Stimulated activated CD8-positive, alpha-beta memory T cell treated with anti-CD3 and anti-CD28 coated beads, Interleukin-15, amount 100 ng/mL, for 4 hours (primary cell): ENCODE measurements at places on chromosomes 3 and 15.

DNA sequence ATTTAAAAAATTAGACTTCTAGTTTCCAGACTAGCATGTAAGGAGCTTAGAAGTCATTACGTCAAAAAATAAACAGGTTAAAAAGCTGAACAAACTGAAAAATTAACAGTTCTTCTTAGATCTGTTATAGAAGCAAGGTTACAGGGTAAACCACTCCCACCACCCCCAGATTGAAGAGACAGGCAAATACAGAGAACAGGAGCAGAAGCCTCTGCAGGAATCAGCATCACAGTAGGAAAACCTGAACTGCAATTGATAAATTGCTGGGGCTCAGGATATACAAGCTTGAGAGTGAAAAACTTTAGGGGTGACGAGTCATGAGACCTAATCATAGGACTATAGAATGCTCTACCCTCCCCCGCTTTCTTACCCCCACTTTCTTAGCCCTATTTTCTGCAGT, 222.3 kb downstream of the UBE2E2 start:
- no peak for DNase-seq

DNA sequence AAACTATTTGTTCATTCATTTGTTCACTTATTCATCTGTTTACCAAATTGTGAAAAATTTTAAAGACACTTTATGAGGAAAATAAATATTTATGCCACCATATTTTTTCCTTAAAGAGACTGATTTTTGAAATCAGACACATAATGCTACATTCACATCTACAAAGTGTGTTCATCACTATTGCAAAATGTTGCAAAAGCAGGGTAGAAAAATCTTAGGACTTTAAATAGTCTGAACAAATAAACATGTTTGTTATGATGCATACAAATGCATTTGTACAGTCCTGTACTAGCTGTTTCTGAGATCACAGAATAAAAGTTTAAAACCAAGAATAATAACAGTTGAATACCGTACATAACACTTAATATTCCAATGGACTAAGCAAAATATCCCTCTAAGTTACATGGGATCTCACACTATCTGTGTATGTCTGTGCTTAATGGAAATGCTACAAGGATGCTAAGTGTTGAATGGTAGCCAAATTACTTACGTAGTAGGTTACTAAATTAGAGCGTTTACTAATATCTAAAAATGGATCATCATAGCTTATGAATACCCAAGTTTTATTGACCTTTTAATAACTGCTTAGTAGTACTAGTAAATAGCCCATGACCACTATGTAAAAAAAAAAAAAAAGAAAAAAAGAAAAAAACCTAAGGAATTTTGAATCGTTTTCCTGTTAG, 25.1 kb downstream of the ATP11B start:
- no peak for DNase-seq

DNA sequence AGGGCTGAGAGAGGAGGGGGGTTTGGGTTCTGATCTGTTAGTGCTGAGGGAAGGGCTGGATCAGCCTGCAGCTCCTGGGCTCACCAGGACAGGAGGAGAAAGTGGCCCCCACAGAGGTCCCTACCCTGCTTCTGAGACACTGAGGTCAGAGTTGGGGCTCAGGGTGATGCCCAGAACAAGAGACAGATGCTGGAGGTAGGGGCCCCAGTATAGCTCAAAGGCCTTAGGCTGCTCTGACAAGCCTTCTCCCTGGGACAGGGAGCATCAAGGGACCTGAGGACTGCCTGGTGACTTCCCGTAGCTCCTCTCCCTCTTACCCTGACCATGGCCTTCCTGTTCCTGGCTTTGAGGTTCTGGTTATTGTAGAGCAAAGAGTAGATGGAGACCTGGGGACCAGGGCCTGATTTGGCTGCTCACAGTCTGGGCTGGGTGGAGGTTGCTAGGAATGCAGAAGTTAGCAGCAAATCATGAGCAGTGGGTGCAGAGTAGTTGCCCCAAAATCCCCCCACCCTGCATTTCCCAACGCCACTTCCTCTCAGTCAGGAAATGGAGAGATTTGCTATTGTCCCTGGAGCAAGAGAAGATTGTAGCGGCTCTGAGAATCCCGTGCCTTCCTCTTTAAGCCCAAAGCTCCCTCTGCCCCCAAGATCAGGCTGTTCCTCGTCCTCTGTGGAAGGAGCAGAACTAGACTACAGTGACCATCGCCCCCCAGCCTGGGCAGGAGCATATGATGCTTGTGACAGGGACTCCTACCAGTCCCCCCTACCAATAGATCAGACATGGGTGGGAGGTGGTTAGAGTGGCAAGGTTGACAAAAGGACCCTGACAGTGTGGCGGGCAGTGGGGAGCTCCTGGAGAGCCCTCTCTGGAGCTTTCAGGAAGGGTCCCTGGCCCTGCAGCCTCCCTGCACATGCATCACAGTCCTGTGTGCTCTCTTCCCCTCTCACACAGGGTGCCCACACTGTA, 47.4 kb upstream of the SEC22A start:
- DNase-seq = no peak

DNA sequence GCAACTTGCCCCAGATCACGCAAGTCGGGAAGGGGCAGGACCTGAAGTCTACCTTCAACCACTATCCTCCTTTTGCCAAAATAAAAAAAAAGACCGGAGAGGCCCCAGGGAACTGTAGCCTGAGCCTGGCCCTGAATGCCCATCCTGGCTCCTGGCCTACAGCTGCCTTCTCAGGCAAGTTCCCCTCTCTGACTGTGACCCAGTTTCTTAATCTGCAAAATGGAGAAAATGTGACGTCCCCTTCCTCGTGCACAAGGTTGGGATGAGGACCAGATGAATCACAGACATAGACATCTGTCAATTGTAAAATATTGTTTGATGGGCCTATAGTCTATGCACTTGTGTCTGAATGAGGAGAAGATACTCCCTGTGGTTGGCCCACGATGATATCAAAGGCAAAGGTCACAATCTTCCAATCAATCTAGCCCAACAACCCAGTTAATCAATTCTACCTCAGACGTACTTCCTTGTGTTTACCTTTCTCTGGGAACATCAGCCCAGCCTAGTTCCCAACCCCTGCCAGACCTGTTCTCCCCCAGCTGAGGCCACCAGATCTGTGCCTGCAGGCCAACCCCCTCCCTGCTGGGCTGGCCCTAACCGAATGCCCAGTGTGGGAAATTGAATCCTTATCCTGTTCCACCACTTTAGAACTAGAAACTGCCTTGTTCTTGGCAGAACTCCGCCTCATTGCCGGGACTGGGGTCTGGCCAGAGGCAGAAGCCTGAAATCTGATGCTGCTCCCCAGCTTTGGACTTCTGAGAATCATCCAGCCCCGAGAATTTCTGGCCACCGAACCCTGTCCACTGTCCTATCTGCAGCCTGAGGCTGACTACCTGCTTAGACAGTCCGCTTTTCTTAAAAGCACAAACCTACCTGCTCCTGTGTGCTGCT, 101.8 kb upstream of the LIPC start:
- DNase-seq = no peak

DNA sequence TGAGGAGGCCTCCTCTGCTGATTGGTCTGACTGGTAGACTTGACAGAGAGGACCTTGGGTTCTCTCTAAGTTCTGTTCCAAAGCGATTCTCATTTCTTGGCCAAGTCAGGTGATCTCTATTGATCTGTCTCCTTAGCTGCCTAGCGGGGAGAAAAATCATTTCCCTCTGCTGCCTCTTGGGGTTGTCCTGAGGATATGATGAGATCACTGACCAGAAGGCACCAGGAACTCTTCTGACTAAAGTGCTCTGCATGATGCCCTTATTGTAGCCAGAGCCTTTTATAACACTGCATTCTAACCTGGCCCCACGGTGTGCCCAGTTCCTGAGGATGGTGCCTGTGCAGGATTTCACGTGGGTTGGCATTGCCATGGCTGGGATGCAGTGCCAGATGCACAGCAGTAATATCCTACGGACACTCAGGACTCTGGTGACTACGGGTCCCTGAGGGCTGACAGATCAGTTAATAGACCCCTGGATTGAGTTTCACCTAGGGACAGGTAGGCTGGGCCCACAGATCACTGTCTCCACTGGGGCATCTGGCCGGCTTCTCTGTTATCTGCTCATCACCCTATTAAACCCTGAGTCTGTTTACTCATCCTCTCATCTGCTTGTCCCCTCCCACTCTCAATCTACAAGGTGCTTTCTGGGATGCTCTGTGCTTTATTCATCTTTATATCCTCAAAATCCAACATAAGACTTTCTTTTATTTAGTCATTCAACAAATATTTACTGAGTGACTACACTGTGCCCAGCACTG, 3.9 kb upstream of the HEG1 start:
- DNase-seq = no peak

DNA sequence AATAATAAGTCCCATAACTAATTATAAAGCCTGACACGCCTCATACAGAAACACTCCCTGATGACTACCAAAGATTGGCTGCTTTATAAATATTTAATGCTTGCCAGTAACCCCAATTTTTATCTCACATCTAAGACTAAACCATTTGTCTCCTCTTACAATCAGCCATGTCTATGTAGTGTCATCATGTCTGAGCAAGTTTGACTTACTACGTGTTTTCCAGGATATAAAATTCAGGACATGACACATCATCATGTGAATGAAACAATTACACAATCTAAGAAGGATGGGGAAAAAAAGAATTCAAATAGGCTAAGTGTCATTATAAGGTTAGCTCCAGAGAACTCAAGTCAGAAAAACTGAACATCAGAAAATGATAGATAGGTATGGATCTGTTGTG, 208.7 kb downstream of the MECOM start:
- no peak for DNase-seq

- no peak for DNase-seq
These were observed 682.6 kb downstream of the ROBO1 start for GRCh38 chr3:79085171-79085570.

DNA sequence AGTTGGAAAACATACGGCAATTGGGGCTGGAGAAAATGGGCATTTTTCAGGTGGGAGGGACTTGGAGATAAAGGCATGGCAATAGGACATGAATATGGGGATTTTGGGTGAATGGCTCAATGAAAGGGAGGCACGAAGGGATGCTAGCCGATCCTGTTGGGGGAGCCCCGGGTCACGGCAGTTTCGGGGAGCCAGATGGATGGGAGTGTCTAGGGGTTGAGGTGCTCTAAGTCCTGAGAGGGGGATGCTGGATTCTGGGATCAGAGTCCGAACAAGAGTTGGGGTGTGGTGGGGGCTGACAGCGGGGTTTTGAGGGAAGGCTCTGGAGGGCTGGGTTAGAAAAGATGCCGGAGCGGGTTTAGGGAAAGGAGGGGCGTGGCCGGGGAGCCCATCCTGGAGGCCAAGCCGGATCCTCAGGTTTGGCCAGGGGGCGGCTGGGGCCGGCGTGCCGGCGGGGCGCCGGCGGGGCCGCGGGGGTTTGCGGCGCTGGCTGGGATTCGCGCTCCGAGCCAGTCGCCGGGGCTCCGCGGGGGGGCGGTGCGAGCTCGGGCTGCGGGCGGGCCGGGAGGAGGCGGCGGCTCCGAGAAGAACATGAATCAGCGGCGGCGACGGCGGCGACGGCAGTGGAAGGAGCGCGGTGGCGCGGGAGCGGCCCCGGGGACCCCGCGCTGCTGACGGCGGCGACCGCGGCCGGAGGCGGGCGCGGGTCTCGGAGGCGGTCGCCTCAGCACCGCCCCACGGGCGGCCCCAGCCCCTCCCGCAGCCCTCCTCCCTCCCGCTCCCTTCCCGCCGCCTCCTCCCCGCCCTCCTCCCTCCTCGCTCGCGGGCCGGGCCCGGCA, at the start of gene TYRO3:
TSS of gene TYRO3 (plus strand) at position 813 of the 839 bp plus-strand sequence. CDS start 46 bp downstream, outside the sequence.
- peak; percentile 60 for DNase-seq

- DNase-seq = no peak
These were observed 70.8 kb downstream of the DNAJC13 start for GRCh38 chr3:132488151-132488550.

- no peak for DNase-seq
These were observed 23.1 kb downstream of the ZBTB38 start for GRCh38 chr3:141391298-141391990.

GRCh38 chr3:184320104-184320445, 5.7 kb downstream of the EIF4G1 start:
- no peak for DNase-seq

DNA sequence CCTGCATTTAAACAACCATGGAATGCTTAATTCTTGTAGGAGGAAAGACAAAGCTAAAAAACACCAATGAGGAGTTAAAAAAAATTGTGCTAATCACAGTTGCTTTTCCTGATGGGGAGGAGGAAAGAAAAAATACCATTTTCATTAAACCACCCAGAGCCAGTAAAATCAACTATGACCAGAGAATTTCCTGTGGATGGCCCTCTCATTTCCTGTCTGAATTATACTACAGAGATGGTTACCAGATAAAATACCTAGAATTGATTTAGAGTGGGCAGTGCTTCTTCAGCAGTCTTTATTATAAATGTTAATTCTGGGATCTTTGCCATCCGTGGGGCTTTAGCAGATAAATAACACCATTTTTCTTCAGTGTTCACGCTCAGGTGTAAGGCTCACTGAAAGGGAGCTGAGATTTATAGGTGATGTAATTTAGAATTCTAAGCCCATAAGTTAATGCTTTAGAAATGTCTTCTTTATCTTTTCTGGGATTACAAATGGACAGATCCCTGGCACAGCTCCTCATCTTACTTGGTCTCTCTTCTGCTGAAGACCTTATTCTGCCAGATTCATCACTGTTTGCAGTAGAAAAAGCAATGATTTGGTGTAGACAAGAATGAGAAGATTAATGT, 37.9 kb downstream of the RETNLB start:
- DNase-seq = no peak

DNA sequence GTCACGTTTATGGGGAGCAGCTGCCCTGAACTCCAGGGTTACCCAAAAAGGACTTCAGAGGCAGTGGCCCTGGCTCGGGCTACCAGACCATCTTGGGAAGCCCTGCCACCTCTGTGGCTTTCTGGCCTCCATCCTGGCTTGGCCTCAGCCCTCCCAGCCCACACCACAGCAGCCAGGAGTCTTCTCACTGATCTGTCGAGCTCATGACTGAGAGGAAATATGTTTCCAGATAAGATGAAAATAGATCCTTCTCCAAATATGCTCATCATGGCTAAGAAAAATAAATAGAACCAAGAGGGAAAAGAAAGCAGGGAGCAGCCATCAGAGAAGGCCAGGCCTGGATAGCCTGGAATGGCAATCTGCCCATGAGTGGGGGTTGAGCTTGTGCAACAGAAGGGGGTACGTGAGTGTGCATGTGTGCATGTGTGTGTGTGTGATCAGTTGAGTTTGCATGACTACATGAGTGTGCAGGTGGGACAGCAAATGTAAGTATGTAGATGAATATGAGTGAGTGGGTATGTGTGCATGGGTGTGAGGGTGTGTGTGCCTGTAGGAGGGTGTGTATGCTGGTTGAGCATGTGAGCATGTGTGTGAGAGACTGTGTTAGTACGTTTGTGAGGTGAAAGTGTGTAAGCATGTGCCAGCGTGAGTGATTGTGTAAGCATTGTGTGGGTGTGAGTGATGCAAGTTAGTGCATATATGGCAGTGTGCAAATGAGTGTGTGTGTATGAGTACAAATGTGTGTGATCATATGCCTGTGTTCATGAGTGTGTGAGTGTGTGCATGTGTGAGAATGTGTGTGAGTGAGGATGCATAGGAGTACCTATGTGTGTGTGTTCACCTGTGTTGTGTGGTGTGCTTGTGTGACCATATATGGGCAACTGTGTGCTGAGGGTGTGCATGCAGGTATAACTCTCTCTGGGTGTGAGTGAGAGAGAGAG, 9.9 kb upstream of the RFT1 start:
- no peak for DNase-seq

DNA sequence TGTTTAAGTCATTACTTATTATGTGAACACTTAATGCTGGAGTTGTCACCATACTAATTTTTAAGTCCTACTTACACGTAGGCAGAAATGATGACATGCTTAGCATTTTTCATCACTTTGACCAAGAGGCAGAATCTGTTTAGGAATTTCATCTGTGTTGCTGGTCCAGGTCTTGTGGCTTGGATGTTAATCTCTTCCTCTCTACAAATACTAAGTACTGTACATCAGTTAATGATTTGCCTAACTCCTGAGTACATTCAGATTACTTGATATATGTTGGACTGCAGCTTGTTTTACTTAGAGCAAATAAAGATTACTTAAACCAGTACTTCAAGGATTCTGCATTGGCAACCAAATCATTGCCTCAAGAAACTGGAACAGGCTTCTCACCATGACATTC, 8.6 kb downstream of the SNRK start:
- DNase-seq = no peak
